ENCODE measurements at places on chromosomes 3 and 15.

DNA sequence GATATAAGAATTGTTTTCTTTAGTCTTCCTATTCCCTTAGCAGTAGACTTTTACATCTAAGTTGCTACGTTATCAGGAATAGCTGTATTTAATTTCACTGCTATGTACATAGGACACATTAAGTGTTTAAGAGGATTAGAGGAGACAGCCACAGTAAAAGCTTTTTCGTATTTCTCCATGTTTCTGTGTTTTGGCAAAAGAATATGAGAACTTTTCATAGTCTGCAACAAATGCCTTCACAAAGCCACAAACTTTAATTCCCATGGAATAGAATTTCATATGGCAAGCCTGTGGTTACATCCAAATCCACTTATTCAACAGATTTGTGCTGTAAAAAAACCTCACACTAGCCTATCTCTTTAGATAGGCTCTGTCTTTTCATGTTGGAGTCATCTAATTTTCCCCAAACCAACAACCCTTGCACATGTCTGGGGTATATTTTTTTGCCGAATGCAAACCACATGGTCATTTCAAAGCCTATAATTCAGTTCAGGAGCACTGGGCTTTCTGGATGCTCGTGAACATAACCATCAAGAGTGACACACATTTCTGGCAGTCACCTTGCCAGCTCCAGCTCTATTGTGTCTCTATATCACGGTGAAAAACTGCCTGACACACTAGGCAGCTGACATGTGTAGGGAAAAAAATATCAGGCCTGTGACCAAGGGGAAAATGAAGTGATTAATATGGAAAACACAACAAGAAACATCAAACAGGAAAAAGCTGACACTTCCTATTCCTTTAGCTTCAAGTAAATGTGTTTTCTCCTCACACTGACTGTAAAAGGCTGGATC, 19.2 kb downstream of the PLD1 start:
- DNase-seq, result no peak

GRCh38 chr15:34116620-34117019, 14.7 kb downstream of the PGBD4 start:
- DNase-seq, result no peak

- DNase-seq, result no peak
Observed at GRCh38 chr3:196012481-196012880, 69.4 kb downstream of the TFRC start.

GRCh38 chr3:155871746-155872158, 1.3 kb downstream of the GMPS start:
- DNase-seq, result no peak

DNA sequence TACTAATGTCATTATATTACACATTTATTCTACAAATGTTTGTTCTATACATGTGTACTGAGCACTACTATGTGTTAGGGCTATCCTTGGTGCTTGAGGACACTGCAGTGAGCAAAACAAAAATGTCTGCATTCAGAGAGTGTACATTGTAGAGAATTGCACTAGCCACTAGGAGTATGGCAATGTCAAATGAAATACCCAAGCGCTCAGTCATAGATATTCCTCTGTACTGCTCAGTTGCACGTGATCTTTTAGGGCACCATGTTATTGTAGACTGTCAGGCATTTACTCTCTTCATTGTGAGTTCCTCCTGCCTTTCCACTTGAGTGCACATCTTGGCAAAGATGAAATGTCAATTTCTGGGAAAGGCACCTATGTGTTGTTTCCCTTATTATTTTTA, 36.8 kb downstream of the FNDC3B start:
- DNase-seq, result no peak

DNA sequence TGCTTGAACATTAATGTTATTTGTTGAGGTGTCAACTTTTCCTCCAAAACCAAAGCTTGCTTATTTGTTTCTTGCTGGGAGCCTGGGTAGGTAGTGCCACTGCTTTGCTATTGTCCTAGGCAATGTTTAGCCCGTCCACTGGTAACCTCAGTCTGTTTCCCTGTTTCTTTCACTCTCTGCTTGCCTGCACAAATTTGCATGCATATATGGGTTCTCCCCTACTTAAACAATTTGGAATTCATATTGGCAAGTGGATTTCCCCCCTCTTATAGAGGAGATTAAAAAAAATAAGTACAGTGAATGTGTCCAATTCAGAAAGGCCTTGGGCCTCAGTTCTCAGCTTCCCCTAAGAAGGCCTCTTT, 45.0 kb upstream of the BOC start:
- DNase-seq, result no peak

- no peak for DNase-seq
Observed at GRCh38 chr15:88208396-88208795, 48.1 kb downstream of the NTRK3 start.

- no peak for DNase-seq
Observed at GRCh38 chr3:10941972-10942371, 50.6 kb upstream of the SLC6A1 start.

Measured in frontal cortex (tissue), 4 donors.